MG63 (cell line): ENCODE measurements at places on chromosomes 6 and 20. TPM values are rescaled to one million over a fixed set of nuclear protein-coding genes. Genes with fewer than 3 reads are reported as not detected.

Gene TRIM40
- not detected in 2 replicates for total RNA-seq

Gene PBOV1
- not detected in 2 replicates for total RNA-seq

Gene PHF20
- 50.5 and 57.7 TPM in 2 replicates for total RNA-seq

Gene CRISP3
- total RNA-seq: not detected in 2 replicates

Gene SLC16A10
- total RNA-seq: 0.40 and 1.5 TPM in 2 replicates

Gene SEMG1
- total RNA-seq: not detected in 2 replicates

Gene GRM4
- total RNA-seq: not detected in 2 replicates

Gene PTGIS
- 4.1 and 6.2 TPM in 2 replicates for total RNA-seq

Gene MOXD1
- total RNA-seq: 1.9 and 2.9 TPM in 2 replicates

Gene PKHD1
- total RNA-seq: 0.22 TPM in 1 of 2 replicates, not detected in the other

Gene SLC52A3
- total RNA-seq: not detected in 2 replicates

Gene LY6G6F
- total RNA-seq: not detected in 2 replicates

DNA sequence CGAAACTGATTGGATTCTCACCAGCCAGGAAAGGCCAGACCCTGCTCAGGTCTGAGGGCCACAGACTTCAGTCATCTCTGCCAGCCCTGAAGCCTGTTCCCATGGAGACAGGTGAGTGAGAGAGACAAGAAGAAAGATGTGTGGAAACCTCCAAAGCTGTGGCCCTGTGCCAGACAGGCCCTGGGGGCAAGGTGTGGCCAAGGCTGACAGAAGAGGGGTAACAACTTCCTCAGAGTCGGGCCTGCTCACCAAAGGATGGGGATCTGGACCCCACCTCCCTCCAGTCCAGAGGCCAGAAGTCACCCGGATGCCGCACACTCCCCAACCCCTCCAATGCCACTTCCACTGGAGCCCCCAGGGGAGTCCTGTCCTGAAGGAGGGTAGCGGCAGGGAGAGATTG lies 73.6 kb downstream of the MDGA1 start:
- no peak for DNase-seq

DNA sequence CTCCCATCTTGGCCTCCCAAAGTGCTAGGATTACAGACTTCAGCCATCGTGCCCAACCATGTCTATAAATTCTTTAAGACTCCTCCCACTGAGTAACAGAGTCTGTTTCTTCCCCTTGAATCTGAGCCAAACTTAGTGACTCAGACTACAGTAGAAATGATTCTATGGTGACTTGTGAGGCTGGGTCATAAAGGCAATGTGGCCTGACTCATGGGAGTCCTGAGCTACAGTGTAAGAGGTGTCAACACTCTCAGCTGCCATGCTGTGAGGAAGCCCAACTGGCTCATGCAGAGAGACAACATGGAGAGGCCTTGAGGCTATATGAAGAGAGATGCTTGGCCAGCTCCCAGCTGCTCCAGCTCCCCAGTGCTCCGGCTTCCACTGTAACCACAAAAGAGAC lies 5.2 kb upstream of the NRSN2 start:
- DNase-seq: peak; percentile 73

DNA sequence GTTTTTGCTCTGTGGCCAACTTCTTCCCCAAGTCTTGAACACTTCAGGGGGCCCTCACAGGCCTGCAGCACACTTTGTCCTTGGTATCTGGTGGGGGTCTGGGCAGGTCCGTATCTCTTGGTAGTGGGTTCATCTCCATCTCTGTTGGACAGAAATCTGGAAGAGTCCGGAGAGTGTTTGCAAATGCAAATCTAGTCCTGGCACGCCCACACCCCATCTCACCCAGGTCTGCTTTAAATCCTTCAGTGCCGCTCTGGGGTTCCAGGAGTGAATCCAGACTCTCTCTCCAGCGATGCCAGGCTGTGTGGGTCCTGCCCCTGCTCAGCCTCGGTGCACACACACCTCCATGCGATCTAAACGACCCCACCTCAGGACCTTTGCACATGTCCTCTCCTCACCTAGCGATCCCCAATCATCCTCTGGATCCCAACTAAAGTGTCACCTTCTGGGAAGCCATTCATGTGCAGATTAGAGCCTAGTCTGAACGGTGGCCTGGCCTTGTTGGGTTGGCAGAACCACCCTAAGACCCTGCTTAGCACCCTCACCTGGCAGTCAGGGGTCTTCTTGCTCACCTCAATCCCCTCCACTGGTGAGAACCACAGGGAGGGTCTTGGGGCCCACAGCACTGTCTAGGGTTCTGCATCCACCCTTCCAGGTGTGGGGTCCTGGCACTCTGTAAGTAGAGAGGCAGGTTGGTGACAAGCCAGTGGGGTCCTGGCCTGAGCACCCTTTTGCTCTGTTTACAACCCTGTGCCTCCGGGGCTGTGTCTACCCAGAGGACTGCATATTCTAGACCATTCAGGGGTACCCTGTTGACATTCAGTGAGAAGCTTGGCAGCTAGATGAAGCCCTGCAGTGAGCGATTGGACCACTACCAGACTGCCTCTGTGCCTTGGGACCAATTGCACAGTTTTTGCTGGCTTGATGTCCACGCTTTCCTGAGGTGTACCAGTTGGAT lies 100.8 kb downstream of the SYCP2 start:
- DNase-seq: no peak

- DNase-seq: no peak
Observed at GRCh38 chr6:156348849-156349248, 428.3 kb upstream of the ARID1B start.

DNA sequence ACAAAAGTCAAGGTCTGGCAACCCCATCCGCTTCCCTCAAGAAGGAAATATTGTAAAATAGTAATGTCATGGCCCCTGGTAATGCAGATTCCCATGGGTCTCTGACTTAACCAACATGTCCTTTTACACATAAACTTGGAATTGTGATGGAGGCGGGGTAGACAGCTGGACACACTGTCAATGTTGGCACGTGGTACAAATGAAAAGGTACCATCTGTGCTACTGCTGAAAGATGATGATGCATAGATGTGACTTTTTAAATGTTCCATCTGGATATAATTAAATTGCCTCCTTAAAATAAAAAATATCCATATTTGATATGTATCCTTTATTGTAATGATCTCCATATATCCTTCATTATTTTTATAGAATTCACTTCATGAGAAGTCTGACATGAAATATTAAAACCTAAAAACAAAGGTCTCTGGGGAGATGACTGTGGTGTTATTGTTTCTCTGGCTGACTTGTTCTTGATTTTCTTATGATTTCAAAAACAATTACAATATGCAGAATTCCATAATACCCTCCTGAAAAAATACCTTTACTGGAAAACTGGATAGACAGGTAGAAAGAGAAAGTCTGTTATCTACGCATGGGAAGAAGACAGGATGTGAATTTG lies 104.5 kb downstream of the MKKS start:
- DNase-seq: no peak

GRCh38 chr6:115838763-115839401 lies 221.8 kb downstream of the FRK start:
- DNase-seq: peak; percentile 12

DNA sequence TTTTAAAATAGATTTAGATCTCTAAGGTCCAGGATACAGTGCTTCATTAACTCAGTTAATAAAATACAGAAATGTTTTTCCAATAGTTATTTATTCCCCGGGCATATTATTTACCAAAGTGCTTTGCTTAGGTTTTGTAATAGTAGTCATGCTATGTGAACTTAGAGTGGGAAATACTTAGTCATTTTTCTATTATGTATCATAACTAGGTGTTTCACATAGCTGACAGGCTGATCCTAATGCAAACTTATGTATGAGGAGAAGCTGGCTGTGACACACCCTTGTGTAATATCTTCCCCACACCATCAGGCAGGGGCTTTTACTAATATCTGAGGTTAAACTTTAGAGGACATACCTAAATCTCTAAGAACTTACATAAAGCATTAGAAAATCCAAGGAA lies 277.7 kb upstream of the RIMS1 start:
- DNase-seq: peak; percentile 40

- DNase-seq: no peak
Observed at GRCh38 chr6:104955927-104956730, 778 bp upstream of the LIN28B start.

DNA sequence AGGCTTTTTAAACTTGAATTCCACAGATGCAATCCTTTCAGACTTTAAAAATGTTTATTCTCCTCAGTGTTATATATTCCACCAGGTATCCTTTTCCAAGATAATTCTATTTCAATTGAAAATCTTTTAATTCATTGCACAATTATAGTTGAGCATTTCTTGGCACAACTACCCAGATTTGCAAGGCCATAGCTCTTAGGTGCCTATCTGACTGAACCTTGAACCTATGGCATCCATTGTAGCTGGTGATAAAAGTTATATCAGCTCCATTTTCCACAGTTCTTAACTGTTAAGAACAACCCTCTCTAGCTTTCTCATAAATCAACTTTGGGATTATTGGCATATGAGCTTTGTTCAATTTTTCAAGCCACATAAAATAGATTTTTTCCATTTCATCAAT lies 42.4 kb downstream of the PACRG start:
- no peak for DNase-seq

DNA sequence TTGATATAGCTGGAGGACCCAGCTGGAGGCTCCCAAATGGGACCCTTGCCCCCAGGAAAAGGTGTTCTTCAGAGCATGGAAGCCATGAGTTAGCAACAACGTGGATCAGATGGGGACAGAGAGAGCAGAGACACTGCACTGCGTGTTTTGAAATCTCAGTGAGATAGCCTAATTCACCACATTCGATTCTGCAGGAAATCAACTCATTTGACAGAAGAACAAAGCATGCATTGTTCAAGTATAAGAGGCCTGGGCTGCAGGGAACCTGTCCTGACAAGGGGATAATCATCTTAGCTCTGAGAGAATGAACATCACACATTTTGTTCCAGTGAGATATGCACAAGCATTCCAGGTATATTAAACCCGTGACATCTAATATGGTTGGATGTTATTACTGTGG lies 450.2 kb downstream of the CDH26 start:
- no peak for DNase-seq

- no peak for DNase-seq
Observed at GRCh38 chr6:166683477-166683876, 56.4 kb upstream of the RPS6KA2 start.

DNA sequence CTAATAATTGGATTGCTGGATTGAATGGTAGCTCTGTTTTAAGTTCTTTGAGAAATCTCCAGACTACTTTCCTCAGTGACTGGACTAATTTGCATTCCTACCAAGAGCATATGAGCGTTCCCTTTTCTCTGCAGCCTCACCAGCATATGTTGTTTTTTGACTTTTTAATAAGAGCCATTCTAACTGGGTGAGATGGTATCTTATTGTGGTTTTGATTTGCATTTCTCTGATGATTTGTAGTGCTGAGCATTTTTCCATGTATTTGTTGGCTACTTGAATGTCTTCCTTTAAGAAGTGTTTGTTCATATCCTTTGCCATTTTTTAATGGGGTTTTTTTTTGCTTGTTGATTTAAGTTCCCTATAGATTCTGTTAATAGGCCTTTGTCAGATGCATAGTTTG lies 94.7 kb upstream of the AHI1 start:
- DNase-seq: no peak
